ENCODE measurements at places on chromosomes 7 and 10.
A peak's percentile ranks its signal among the peaks of the same experiment; 100 is the strongest.

DNA sequence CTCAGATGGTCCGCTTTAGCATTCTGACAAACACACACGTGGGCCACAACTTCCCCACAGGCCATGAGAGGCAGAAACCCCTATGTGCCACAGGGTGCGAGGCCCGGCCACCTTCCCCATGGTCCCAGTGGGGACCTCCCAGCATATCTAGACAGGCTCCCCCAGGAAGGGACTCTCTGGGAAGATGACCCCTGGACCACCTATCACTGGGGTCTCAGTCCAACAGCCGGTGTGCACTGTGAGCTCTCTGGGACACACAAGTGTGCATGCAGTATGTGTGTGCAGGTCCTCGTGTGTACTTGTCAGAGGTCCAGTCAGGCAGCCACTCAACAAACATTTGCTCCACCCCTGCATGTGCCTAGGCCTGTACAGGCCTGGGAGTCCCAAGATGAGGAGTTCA lies 18.7 kb downstream of the GRID1 start:
- H3K36me3 ChIP-seq, result no peaks in the 10 kb centered on the region
- no peak overlapping the region for H3K27ac ChIP-seq

- no peaks in the 10 kb centered on the region for H3K27me3 ChIP-seq
- H3K4me3 ChIP-seq, result no peak overlapping the region
- H3K36me3 ChIP-seq, result no peaks in the 10 kb centered on the region
- DNase-seq, result peak; percentile 69
- peak overlapping the region; percentile 80 for H3K27ac ChIP-seq
Observed at GRCh38 chr10:86871563-86872183, 85.7 kb downstream of the MMRN2 start.

- no peaks in the 10 kb centered on the region for H3K27me3 ChIP-seq
- H3K36me3 ChIP-seq, result no peaks in the 10 kb centered on the region
- H3K4me1 ChIP-seq, result no peaks in the 10 kb centered on the region
- H3K27ac ChIP-seq, result no peak overlapping the region
Observed at GRCh38 chr7:8179486-8179885, 82.5 kb downstream of the ICA1 start.

DNA sequence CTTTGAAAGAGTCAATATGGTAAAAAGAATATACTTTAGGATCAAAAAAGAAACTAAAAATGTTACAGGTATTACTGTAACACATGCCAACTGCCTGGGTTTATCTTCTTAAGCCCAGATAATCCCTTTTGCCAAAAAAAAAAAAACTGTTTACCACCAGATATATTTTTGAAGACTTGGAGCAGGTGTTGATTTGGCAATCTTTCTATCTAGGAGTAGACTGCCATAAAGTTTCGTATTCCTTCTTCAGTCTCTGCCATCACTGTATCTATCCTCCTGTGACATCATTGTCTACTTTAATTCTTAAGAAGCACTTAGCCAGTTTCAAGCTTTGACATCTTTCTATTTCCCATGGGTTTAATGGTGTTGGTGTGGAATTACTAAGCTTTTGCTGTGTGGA lies 161.0 kb downstream of the ST7 start:
- no peak overlapping the region for H3K4me3 ChIP-seq
- no peak overlapping the region for H3K27ac ChIP-seq
- no peaks in the 10 kb centered on the region for H3K36me3 ChIP-seq
- DNase-seq, result no peak

DNA sequence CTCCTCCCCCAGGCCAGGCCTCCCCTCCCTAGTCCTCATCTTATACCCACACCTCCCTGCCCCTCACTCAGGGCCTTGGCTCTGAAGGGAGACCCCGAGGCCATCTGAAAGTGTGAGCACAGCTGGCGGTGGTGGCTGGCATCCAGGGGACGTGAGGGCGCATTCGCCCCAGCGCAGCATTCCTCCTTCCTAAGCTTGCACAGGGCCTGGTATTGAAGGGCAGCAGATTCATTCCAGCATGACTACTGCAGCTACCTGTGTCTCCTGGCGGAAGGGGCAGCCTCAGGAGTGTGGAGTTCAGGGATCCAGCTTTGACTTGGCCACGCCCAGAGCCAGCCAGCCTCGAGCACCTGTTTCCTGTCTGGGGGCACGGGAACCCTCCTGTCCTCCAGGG lies 72.6 kb downstream of the PARP12 start:
- no peaks in the 10 kb centered on the region for H3K4me1 ChIP-seq
- H3K27ac ChIP-seq, result no peak overlapping the region
- no peak for DNase-seq
- no peaks in the 10 kb centered on the region for H3K36me3 ChIP-seq
- H3K4me3 ChIP-seq, result no peak overlapping the region
- no peaks in the 10 kb centered on the region for H3K27me3 ChIP-seq

GRCh38 chr7:81584667-81585066 lies 185.2 kb downstream of the HGF start:
- peaks cover 5% of the 10 kb centered on the region for H3K4me1 ChIP-seq
- H3K36me3 ChIP-seq, result no peaks in the 10 kb centered on the region
- no peaks in the 10 kb centered on the region for H3K27me3 ChIP-seq
- H3K4me3 ChIP-seq, result no peak overlapping the region
- no peak for DNase-seq

DNA sequence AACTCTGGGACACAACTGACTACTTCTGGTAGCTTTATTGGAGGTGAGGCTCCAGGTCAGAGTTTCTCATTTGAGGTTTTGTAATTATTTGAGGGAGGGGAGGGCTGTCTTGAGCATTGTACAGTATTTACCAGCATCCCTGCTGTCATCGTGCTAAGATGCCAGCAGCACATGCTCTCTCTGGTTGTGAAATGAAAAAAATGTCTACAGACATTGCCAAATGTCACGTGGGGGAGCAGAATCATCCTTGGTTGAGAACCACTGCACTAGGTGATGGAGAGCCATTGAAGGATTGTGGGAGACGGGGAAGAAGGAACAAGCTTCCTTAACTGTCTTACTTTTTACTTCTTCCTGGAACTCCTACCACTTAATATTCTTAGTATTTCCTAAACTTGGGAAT lies 5.0 kb downstream of the SEPTIN7 start:
- H3K36me3 ChIP-seq, result no peaks in the 10 kb centered on the region
- H3K4me1 ChIP-seq, result peaks cover 19% of the 10 kb centered on the region
- H3K4me3 ChIP-seq, result no peak overlapping the region
- no peak for DNase-seq
- H3K27me3 ChIP-seq, result no peaks in the 10 kb centered on the region

DNA sequence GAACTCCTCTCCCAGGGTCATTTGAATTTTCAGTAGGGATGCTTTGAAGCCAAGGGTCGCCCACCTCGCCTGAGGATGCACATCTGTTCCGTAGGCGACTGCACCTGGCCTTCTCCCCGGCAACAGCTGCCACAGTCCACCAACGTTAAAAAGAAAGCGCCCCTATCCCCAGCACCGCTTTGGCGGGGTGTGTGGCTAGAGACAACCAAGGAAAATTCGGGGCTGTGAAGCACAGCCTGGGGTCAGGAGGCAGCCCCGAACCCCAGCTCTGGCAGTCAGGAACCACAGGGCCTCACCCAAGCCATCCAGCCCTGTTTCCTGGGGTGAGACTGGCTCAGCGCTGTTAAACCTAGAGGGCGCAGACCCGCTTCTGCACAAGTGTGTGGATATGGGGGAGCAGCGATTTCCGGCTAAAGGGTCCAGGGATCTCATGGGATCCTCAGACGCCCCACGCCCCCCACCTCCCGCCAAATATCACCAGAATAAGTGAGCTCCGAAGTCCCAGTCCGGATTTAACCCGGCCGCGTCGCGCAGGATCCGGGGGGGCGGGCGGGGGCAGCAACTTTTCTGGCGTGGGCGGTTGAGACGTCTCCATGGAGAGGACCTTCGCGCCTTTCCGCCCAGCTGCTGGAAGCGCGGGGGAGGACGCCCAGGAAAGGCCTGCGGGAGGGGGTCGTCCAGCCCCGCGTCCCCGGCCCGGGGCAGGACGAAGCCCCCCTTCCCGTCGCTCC lies 822 bp downstream of the ZC3HAV1L start:
- peaks cover 25% of the 10 kb centered on the region for H3K4me1 ChIP-seq
- H3K4me3 ChIP-seq, result peak overlapping the region; percentile 53
- H3K36me3 ChIP-seq, result no peaks in the 10 kb centered on the region
- no peaks in the 10 kb centered on the region for H3K27me3 ChIP-seq
- DNase-seq, result no peak

DNA sequence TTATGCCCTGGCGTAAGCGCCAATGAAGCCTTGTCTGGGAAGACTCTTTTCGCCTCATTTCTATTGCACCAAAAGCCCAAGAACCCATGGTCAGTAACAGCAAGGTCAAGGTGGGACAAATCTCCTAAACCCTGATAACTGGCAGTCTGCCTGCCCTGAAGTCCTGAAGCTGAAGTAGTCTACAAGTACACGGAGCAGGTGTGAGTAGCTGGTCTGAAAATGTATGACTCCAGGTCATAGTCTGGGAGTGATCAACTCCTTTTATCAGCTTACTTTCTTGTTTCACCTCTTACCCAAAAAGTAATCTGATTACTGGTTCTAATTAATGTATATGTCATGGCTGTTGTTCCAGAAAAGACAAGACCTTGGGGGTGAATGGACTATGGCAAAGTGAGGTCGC lies 107.3 kb upstream of the EFCAB10 start:
- peak overlapping the region; percentile 52 for H3K27ac ChIP-seq
- H3K4me1 ChIP-seq, result peaks cover 40% of the 10 kb centered on the region
- no peaks in the 10 kb centered on the region for H3K36me3 ChIP-seq
- no peaks in the 10 kb centered on the region for H3K27me3 ChIP-seq
- H3K4me3 ChIP-seq, result no peak overlapping the region

DNA sequence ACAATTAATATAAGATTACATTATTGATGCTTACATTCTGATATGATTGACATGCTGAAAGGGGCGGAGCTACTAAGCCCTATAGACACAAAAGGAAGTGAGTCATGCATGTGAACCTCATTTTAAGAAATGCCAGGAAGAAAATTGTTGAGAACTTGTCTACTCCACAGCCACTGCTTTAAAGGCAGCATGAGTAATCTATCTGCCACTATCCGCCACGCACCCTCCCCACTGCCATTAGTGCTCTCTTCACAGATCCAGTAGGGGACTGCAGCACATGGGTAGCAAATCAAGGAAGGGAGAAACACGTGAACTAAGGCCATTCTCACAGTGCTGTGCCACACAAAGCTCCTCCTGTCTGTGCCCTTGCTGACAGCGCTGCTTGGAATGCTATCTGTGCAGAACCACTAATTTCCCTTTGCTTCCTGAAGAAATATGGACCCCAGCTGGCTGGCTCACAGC lies 524.8 kb downstream of the GRM8 start:
- no peaks in the 10 kb centered on the region for H3K36me3 ChIP-seq
- H3K27ac ChIP-seq, result no peak overlapping the region
- H3K4me3 ChIP-seq, result no peak overlapping the region
- H3K4me1 ChIP-seq, result no peaks in the 10 kb centered on the region
- DNase-seq, result no peak

- H3K4me1 ChIP-seq, result no peaks in the 10 kb centered on the region
- H3K36me3 ChIP-seq, result no peaks in the 10 kb centered on the region
- DNase-seq, result no peak
Observed at GRCh38 chr7:157468221-157469111, 131.7 kb downstream of the DNAJB6 start.

GRCh38 chr10:26439406-26440087 lies 1.4 kb downstream of the APBB1IP start:
- no peaks in the 10 kb centered on the region for H3K36me3 ChIP-seq
- no peak for DNase-seq
- H3K4me3 ChIP-seq, result no peak overlapping the region
- no peaks in the 10 kb centered on the region for H3K27me3 ChIP-seq
- no peak overlapping the region for H3K27ac ChIP-seq

- no peak for DNase-seq
- H3K4me3 ChIP-seq, result no peak overlapping the region
- no peak overlapping the region for H3K27ac ChIP-seq
- H3K4me1 ChIP-seq, result peaks cover 14% of the 10 kb centered on the region
Observed at GRCh38 chr7:42914421-42915045, 2.7 kb upstream of the C7orf25 start.

DNA sequence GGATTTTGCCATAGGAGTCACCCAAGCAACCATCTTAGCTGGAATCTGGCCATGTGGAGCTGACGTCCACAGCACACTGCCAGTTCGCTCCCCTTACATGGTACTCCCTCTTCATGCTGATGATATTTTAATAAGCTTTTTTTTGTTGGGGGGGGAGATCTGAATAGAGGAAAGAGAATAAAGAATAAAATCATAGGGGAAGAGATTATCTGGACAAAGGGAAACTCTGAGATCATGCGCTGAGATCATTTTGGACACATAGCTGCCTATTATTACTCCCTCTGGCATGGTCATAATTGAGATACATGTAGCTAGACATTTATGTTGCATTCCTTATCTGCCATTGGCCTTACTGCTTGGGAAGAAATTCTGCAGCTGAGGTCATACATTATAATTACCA lies 282.7 kb downstream of the HTR7 start:
- no peaks in the 10 kb centered on the region for H3K4me1 ChIP-seq
- H3K4me3 ChIP-seq, result no peak overlapping the region
- no peak overlapping the region for H3K27ac ChIP-seq
- no peaks in the 10 kb centered on the region for H3K36me3 ChIP-seq
- H3K27me3 ChIP-seq, result no peaks in the 10 kb centered on the region

- no peak for DNase-seq
- H3K4me1 ChIP-seq, result no peaks in the 10 kb centered on the region
Observed at GRCh38 chr10:15448598-15448997, 77.5 kb upstream of the FAM171A1 start.

DNA sequence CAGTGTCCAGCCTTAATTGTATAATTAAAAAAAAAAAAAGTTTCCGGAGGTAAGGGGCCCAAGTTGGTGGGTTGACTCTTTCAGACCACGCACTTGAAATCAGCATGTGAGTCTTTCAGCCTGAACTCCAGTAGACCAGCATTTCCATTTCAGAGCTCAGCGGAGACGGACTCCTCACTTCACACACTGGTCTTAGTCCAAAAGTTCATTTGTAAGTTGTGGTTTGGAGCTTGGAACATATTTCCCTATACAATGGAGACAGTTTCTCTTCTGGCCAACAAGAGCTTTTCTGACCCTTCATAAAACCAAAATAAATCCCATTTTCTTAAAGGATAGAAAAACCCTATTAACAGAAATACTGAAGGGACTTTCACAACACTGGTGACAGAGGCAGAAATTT lies 41.0 kb downstream of the ATXN7L1 start:
- no peak overlapping the region for H3K4me3 ChIP-seq
- peaks cover 23% of the 10 kb centered on the region for H3K4me1 ChIP-seq
- H3K27ac ChIP-seq, result no peak overlapping the region
- no peaks in the 10 kb centered on the region for H3K36me3 ChIP-seq

- peak; percentile 72 for DNase-seq
- H3K4me1 ChIP-seq, result peaks cover 5% of the 10 kb centered on the region
- no peaks in the 10 kb centered on the region for H3K36me3 ChIP-seq
- no peaks in the 10 kb centered on the region for H3K27me3 ChIP-seq
Observed at GRCh38 chr10:79487296-79488194, 24.8 kb upstream of the EIF5AL1 start.

All from thyroid gland (tissue), 4 donors.